Head of caudate nucleus (tissue), 42 donors: ENCODE measurements at places on chromosomes 11 and 22.

- no peak for DNase-seq
These were observed 7.4 kb downstream of the EHD1 start for GRCh38 chr11:64870893-64871466.

DNA sequence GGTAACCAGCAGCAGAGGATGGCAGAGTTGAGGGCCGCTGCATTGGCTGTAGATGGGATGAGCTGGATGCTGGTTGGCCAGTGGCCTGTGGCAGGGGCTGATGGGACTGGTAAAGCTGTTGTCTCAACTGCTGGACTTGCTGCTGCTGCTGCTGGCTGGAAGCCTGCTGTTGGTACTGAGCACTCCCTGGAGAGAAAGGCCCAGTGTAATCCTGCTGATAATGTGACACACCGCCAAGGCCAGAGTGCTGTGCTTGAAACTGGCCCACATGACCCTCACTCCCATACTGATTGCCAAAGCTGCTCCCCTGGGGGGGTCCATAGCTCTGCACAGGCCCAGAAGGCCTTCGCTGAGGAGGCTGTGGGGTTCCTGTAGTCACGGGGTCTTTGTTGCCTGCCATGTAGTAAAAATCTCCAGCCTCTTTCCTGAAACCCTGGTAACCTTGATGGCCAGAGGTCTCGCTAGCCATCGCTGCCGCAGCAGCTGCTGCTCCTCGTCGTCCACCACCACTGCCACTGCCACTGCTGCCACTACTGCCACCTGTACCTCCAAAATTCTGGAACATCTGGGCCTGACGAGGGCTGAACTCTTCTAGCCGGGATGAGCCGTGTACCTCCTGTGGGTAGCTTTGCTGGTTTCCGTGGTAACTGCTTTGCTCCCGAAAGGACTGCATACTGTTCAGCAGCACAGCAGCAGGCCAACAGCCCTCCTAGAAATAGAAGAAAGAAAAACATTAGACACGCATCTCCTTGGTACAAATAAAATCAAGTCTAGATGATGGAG, 55.6 kb downstream of the TCF20 start:
- peak; percentile 86 for DNase-seq

GRCh38 chr11:17991783-17992433, 20.9 kb downstream of the SERGEF start:
- peak; percentile 25 for DNase-seq

DNA sequence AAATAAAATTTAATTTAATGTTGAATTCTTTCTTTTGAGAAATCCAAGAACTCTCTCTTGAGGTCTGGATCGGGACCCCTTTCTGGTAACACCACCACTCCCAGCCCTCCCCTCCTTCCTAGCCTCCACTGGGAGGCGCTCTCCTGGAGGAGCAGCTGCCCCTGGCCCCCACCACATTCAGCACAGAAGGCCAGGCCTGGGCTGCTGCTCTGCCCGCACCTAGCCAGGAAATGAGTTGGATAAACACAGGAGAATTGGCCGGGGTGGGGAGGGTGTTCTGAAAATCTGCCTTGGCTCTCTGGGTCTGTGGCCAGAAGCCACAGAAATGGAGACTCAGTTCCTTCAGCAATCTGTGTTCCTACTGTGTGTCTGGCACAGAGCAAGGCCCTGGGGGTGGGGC, 31.2 kb downstream of the C22orf42 start:
- no peak for DNase-seq

DNA sequence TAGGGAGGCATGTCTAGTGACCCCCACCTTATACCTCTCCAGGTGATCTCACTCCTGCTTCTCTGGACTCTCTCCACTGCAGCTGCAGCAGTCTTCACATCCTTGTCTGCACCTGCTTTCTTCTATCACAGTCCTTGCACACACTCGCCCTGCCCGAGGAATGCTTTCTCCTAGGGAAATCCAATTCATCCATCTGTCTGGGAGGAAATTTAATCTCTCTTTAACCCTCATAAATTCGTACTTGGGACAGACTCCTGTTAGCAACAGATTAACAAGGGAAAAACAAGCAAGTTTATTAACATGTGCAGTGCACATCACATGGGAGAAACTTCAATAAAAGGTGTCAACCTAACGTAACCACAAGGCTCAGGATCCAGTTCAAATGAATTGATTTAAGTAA, 11.3 kb upstream of the RCN1 start:
- DNase-seq = no peak

- no peak for DNase-seq
These were observed 32.4 kb downstream of the TTC28 start for GRCh38 chr22:28647216-28647615.

DNA sequence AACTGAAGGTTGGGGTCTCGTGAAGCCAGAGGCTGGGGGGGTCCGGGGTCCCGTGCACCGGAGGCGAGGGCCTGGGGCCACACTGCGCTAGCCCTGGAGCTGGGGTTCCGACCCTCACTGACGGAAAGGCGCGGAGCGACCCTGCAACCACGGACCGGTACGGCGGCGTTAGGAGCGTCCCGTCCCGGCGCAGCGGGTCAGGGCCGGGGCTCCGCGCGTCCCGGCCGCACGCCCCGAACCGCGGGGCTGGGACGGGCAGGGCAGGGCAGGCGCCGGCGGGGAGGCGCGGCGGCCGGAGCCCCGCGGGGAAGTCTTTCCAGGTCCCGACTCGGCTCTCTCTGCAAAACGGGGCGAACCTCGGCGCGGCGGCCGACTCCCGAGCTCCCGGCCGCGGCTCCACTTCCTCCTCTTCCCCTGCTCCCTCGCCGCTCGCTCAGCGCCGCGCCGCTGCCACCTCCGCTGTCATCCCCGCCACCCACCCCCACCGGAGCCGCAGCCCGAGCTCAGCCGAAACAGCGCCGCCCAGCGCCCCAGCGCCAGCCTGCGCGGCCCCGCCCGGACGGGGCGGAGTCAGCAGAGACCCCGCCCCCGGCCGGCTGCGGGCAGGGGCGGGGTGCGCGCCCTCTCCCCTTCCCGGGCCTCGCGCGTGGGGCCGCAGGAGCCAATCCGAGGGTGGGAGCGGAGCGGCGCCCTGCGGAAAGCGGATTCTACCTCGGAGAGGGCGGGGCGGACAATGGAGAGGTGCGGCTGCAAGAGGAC, at the start of gene GDPD5:
TSS of gene GDPD5 (minus strand) at position 509 of the 759 bp plus-strand sequence. CDS start 48,206 bp downstream, outside the sequence.
- DNase-seq = peak; percentile 89

- no peak for DNase-seq
These were observed 51.4 kb upstream of the NUP50 start for GRCh38 chr22:45112136-45112879.

GRCh38 chr11:25615841-25616240, 716.1 kb upstream of the ANO3 start:
- no peak for DNase-seq

- no peak for DNase-seq
These were observed 246.2 kb upstream of the NCAM1 start for GRCh38 chr11:112715056-112715455.

GRCh38 chr22:34688825-34689224, 377.1 kb upstream of the ISX start:
- no peak for DNase-seq

DNA sequence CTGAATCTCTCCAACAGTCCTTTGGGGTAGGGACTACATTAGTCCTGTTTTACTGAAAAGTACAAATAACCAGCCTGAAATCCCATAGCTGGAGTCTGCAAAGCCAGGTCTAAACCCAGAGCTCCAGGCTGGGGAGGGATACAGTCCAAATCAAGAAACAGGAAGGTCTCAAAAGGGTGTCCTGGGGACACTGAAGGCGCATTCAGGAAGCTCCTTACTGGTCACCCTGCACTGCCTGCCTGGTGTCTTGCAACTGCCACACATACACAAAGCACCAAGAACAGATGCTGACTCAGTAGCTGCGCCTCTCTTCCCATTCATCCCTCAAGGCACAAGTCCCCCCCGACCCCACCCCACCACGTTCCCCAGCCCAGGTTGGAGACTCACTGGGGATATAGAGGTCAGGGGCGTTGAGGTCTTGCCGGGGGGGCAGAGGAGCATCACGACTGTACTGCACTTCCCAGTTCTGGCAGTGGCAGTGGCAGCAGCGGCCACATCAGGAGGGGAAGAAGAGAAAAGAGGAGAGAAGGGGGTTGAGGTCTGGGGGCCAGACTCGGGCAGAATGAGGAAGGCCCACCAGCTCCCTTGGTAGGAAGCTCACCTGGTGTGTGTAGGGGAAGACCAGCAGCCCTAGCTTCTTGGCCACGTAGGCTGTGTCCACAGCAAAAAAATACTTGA, 1.6 kb downstream of the YIF1A start:
- no peak for DNase-seq

- DNase-seq = peak; percentile 78
These were observed 64.5 kb upstream of the PHOX2A start for GRCh38 chr11:72308226-72309073.

DNA sequence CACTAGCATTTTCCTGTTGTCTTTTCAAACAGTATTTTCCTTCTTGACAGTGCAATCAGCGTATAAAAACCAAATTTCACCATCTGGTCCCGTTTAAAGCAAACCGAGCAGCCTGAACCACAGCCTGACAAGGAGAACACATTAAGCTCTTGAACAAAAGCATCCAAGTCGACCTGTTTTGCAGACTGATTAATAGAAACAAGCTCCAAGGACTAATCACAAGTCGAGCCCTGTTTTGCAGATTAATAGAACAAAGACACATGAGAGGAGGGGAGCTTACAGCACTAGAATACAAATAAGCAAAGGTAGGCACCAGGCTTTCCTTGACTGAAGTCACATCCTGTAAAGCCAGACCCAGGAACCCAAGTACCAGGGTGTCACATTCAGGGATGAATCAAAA, 104.8 kb downstream of the MPPED2 start:
- DNase-seq = no peak

DNA sequence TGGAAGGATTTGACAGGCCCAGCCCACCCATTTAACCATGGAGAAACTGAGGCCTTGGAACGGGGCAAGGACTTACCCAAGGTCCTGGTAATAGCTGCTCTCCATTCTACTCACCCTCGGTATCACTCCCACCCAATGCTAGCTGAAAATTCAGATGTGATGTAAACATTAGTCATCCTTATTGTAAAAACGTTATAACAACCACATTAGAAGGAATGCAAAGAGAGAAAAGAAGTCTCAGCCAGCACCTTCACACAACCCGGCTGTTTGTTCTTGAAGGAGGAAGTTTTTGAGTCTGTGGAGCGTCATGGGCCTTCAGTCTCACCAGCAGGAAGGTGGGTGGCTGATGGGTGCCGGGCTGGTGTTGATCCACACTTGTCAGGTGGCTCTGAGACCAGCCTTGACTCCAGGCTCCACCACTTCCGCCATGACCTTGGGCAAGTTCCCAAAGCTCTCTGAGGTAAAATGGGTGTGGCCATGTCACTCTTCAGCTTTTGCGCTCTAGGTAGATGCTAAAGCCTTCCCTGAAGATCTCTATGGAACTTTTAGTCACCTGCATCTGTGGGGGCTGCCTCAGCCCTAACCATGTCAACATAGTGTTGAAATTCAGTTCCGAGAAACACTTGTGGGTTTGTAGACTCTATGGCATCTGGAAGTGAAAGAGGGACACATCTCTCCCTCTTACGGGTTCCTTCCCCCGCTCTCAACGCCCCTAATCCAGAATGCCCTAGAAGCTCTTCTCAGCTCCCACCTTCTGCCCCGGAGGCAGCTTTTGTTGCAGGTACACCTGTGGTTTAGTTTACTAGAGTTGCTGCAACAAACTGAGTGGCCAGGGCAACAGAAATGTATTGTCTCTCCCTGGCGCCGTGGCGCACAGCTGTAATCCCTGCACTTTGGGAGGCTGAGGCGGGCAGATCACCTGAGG, 14.8 kb downstream of the CD6 start:
- no peak for DNase-seq

GRCh38 chr11:36441610-36442208, 68.4 kb downstream of the TRAF6 start:
- DNase-seq = no peak
